ENCODE measurements at places on chromosomes 13 and 19.

DNA sequence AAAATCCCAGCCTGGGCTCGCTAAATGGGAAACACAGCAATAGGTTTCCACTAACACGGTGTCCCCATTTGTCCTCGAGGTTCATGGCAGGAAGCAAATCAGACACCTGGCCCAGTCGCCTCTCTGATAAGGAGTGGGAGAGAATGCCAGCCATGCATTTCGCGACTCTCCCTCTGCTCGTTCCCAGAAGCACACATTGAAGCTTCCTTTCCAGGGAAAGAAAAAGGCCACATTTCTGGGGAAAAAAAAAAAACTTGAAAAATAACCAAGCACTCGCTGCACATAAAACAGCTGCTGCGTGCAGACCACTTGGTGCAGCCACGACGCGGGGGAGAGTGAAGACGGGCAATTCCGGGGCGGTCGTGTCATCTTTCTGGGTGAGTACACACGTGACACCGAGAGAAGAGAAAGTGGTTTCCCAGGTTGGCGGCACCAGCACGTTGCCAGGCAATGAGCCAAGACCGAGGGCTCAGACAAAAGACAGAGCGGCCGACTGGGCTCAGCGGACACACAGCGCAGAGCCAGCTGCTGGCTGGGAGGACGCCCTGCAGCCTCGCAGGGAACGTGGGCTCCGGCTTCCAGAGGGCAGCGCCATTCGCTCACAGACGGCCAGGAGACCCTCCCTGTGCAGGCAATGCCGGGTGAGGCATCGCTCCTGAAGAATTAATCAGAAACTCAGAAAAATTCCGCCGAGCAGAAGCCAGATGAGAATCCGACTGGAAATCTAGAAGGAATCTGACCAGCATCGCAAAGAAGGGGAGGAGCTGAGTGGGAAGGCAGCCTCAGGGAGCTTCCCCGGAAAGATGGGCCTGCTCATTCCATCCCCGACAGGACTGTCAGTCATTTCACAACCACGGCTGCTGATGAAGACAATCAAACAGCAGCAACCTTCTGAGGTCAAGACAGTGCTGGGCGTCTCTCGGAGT is 83.2 kb upstream of the IRS2 start:
- no peak for DNase-seq

- no peak for DNase-seq
Observed at GRCh38 chr13:41495044-41495443, 37.7 kb downstream of the RGCC start.

GRCh38 chr13:46041419-46041839 is 11.1 kb downstream of the ZC3H13 start:
- DNase-seq = no peak

DNA sequence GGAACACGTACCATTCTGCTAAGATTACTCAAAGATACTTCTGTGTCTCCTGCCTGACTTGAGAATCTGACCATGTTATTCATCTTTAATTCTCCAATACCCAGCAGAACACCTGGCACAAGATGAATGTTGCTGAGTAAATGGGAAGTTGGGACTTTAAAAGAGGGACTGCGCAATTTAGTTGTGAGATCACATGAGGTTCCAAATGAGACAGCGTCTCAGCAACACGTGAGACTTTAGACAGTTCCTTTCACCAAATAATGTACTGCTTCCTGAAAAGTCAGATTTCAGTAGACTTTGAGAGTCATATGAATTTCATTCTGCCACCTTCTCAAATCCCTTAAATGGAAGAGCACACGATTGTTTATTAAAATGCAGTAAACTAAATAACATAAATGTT is 36.7 kb downstream of the DOCK9 start:
- DNase-seq = no peak

GRCh38 chr19:33812388-33813330 is 16.0 kb downstream of the KCTD15 start:
- DNase-seq = no peak

DNA sequence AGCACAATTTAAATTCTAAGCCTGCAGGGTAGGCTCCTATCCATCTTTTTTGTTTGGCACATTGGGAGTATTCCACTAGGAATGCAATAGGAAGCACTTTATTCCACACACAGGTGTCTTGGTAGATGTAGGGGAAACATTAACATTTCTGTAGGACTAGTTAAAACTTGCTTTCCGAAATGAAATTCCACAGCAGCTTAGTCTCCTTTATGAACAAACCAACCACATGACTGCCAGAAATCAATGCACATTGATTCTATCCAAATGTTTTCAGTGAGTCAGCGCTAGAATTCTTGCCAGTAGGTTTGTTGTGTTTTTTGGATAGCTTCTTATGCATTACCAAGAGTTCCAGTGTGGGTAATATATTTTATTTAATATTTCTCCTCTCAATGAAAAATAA is 207.9 kb upstream of the CSNK1A1L start:
- DNase-seq = no peak

DNA sequence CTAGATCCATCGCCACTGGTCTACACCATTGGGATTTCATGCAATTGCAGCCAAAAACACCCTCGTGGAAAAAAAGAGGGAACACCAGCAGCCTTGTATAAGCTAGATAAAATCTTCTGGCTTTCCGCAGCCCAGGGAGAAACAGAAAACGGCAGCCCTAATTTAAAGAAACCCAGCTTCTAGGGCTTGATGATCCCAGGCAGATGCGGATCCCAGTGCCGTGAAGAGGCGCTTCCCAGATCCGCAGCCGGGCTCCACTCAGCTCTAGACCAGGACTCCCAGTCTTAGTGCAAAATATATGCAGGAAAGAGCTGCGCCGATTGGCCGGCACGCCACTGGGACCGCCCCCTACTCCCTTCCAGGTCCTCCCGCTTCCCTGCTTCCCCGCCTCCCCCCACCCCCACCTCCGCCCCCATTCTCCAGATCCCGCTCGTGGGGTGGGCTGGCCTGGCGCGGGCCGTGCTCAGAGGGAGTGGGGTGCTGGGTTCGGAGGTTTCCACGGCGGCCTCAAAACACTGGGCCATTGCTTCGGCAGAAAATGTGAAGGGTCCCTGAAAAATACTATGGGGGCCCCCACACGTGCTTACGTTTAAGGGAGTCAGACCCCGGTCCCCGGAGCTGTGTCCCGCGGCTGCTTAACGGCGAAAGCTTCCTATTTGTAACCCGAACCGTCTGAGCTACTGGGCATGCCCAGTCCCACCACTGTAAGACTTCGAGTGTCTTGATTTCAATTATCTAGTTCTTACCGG is 63.1 kb downstream of the SERP2 start:
- peak; percentile 85 for DNase-seq

DNA sequence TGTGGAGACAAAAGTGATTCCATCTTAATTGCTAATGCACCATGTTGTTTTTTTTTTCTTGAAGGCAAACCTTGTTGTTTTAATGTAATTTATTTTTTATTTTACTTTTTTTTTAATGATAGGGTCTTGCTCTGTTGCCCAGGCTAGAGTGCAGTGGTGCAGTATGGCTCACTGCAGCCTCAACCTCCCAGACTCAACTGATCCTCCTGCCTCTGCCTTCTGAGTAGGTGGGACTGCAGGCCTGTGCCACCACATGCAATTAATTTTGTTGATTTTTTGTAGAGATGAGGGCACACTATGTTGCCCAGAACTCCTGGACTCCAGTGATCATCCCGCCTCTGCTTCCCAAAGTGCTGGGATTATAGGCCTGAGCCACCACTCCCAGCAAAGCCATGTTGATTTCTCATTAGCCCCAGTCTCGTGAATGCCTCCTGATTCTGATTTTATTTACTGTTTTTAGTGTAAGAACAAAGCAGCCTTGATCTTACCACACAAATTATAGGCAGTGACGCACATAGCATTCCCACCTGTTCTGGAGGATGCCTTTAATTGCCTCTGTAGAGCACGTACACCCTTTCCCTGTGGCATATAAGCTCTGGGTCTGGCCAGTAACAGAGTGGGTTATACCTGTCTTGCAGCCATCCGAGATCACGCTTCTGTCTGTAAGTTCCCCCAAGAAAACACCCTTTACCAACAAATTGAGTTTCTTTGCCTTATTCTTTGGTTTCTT is 150.4 kb downstream of the GGACT start:
- peak; percentile 50 for DNase-seq

- DNase-seq = no peak
Observed at GRCh38 chr19:14528419-14529253, 758 bp upstream of the TECR start.

GRCh38 chr19:17909003-17909732 is 23.6 kb upstream of the CCDC124 start:
- no peak for DNase-seq

- DNase-seq = no peak
Observed at GRCh38 chr13:90968166-90968904, 379.2 kb upstream of the MIR17HG start.

DNA sequence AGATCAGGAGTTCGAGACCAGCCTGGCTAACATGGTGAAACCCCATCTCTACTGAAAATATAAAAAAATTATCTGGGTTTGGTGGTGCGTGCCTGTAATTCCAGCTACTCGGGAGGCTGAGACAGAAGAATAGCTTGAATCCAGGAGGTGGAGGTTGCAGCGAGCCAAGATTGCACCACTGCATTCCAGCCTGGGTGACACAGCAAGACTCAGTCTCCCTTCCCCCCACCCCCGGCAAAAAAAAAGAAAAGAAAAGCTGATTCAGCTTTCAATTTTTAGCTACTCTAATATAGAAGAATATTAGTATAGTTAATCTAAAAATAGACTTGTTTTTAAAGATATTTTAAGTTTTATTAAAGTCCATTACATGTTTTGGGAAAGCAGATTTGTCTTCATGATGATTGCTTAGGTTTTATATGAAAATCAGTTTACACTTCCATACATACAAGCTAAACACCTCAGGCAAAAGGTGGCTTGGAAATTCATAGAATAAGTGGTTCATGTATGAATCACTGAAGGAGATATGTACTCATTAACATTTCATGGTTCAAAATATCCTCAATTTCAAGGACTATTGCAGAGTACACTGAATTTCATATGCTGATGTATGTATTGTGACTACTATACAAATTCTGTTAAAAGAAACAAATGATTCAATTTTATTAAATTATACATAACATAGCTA is 165.2 kb downstream of the TDRD3 start:
- no peak for DNase-seq

- DNase-seq = no peak
Observed at GRCh38 chr19:35512831-35513627, 420 bp downstream of the DMKN start.

DNA sequence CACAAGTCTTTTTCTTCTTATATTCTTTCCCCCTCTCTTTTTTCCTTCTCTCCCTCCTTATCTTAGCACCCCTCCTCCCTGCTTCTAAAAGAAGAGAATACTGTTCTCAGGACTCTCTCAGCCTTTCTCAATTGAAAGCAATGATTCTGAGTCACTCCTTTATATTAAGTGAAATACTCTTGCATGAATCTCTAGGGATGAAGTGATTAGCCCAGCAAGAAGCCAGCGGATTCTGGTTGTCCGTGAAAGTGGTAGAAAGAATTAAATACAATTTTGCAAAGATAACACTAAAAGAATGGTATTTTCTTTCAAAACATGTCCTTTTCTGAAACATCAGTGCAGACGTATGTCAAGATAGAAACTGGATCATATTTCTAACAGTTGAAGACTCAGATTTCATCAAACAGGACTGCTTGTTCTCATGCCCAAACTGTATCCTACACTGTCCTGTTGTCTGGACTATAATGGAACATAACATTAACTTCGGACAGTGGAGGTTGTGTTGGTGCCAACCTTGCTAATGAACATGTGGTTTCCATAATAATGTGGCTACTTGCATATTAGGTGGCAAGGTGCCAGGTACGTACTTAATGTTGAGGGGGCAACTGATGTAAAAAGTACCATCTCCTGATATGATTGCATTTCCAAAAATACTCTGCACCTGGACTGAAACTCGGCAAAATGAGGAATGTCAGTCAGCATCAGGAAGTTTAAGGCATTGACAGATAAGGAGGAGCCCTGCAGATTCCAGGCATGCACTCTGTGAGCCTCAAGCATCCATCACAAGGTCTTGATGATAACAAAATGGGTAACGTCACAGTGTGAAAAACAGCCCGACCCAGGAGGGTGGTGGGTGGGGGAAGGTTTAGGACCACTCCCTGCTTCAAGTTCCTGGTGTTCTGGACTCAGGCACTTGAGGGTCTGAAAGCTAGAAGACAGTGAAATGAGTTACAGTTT is 357.2 kb downstream of the DLEU7 start:
- DNase-seq = no peak

DNA sequence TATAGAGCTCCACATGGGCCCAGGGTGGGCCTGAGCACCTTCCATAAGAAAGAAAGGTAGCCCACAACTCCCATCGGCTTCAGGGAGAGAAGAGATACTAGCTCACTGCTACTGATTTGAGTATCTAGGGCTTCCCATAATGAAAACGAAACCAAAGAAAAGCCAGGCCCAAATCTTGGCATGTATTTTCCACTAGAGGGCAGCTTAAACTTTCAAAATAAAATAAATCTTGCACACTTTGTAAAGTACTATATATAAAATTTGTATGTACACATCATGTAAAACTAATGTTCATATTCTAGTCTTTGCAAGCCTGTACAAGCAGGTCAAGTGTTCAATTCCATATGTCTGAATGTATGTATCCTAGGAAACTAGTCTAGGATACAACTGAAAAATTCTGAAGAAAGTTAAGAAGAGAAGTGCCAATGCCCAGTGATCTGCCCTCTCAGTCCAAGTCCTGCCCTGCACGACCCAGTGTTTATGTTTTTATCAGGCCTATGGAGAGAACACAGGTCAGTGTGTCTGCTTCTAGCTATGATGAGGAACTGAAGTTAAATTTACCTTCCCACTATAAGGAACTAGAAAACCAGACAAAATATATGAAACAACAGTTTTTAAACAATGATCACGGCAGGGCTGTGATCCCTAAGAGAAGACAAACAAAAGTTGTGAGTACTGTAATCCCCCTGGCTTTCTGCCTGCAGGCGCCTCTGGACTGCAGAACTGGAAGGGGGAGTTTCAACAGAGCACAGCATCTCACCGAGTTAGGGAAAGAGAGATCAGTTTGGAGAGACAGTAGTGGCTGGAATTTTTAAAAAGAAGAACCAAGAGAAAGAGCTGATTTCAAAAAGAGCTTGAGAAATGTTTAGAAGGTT is 475.7 kb downstream of the UQCRFS1 start:
- no peak for DNase-seq

Data from NCI-H2081 treated with DMSO at 0.1 percent for 48 hours (cell line).